ENCODE measurements at places on chromosomes 6 and 20. TPM values are rescaled to one million over a fixed set of nuclear protein-coding genes. Genes with fewer than 3 reads are reported as not detected.

DNA sequence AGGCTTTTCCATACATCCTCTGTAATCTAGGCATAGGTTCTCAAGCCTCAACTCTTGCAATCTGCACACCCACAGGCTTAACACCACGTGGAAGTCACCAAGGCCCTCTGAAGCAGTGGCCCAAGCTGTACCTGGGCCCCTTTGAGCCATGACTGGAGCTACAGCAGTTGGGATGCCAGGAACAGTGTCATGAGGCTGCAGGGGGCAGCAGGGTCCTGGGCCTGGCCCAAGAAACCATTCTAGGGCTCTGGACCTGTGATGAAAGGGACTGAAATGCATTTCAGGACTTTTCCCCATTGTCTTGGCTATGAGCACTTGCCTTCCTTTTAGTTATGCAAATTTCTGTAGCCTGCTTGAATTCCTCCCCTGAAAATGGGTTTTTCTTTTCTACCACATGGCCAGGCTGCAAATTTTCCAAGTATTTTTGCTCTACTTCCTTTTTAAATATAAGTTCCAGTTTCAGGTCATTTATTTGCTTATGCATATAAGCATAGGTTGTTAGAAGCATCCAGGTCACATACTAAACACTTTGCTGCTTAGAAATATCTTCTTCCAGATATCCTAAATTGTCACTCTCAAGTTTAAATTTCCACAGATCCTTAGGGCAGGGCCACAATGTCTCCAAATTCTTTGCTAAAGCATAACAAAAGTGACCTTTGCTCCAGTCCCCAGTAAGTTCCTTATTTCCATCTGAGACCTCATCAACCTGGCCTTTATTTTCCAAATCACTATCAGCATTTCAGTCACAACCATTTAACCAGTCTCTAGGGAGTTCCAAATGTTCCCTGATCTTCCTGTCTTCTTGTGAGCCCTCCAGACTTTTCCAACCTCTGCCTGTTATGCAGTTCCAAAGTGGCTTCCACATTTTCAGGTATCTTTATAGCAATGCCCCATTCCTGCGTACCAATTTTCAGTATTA lies 48.6 kb upstream of the CD2AP start:
- no peak for DNase-seq

DNA sequence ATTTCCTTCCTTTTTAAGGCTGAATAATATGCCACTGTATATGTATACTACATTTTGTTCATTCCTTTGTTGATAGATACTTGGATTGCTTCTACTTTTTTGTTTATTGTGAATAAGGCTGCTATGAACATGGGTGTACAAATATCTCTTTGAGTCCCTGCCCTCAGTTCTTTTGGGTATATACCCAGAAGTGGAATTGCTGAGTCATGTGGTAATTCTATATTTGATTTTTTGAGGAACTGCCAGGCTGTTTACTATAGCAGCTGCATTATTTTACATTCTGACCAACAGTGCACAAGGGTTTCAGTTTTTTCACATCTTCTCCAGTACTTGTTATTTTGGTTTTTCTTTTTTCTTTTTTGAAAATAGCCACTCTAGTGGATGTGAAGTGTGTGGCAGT lies 34.1 kb downstream of the CDS2 start:
- no peak for DNase-seq

The REPS1 gene
- 58.6 TPM for total RNA-seq

The SLC32A1 gene
- total RNA-seq: not detected

The ZC3H12D gene
- 42.5 TPM for total RNA-seq

GRCh38 chr6:134177753-134178160 lies 125.3 kb upstream of the SLC2A12 start:
- no peak for DNase-seq

The IL17A gene
- total RNA-seq: 4.8 TPM

The FAM83B gene
- total RNA-seq: not detected

GRCh38 chr6:154080461-154081189 lies 41.6 kb downstream of the OPRM1 start:
- no peak for DNase-seq

DNA sequence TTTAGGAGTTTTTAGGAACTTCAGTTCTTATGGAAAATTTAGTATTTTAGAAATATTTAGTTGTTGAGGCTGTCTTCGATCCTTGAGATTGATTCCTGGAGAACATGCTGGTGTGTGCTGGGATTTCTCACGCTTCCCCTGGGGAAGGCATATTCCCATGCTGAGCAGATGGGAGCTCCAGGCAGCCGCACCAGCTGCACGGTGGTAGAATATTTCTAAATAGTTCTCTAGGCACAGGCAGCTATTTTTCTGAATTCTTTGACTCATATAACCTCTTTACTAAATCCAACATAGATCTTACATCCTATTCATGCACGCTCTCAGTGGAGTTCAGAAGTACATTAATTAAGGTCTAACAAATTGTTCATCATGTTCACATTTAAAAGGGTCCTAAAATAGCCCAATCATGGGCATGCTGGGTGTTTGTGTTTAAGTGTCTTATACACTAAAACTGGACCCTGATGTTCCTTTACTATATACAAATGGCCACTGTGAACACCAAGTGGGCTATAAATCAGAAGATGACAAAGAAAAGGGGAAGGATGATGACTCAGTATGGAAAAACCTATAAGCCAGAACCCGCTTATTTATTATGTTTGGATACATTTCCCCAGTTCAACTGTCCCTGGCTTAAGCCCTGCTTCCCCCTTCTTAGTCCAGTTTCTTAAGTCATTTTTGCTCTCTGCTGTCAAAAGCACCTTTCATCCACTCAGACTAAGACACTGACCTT lies 138.5 kb downstream of the UST start:
- no peak for DNase-seq

The KCNK15 gene
- 1.6 TPM for total RNA-seq

DNA sequence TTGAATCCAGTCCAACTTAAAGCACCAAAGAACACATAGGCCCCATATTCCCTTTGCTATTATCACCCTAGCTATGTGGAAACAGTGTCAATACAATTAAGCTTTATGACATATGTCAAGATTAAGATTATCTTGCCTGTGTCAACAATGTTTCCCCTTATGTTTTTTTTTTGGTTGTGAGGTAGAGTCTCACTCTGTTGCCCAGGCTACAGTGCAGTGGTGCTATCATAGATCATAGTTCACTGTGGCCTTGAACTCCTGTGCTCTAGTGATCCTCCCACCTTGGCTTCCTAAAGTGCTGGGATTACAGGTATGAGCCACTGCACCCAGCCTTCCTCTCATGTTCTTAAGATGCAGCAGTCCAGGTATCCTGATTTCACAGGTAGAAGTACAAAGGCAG lies 17.8 kb downstream of the AFG1L start:
- DNase-seq: no peak

The CLDN20 gene
- not detected for total RNA-seq

DNA sequence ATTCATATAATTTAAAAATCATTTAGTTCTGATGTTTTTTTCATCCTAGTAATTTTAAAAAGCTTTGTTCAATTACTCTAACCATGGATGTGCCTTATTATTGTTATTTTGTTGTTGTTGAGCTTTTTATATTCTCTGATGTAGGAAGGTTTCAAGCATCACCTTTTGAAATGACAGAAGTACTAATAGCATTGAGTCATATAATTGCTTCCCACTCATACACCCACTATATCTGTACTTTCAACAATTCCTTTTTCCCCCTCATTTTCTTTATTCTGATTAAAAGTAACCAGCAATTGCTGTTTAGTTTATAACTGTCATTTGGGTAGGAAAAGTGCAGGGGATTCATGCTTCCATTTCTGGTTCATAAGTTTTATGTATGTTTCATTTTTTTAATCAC lies 38.6 kb downstream of the DNAH8 start:
- DNase-seq: no peak

Data from activated T-cell treated with anti-CD3 and anti-CD28 coated beads, Interleukin-2, amount 50 U/mL, for 4 hours (primary cell).